ENCODE measurements at places on chromosomes 1 and 21. TPM values are rescaled to one million over a fixed set of nuclear protein-coding genes. Genes with fewer than 3 reads are reported as not detected.

Gene TDRD5
- polyA plus RNA-seq, result 0.55 TPM

DNA sequence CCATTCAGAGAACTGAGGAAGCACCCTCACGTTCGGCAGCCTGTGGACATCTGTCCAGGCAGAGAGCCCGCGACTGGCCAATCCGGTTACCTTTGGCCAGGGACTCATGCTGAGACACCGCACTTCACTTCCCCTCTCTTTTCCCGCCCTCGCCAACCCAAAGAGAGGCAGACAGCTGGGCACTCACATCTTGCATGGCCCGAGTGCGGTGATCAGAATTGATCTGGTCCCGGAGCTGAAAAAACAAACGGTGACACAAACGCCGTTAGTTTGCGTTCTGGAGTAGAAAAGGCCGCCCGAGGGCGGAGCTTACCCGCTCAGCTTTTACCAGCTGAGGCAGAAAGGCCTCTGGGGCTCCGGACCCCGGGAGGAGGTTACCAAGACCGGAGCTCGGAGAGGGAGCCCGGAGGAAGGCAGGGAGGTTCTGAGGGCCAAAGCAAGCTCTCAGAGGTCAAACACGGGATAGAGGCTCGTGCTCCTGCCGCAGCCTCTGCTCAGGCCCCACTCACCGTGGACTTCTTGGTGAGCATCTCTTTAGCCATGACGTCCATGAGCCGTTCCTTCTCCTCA lies 376 bp downstream of the SF3A3 start:
- peak; percentile 70 for DNase-seq

GRCh38 chr1:150249936-150250335 lies 7.6 kb upstream of the CA14 start:
- DNase-seq, result no peak

- DNase-seq, result peak; percentile 66
Observed at GRCh38 chr1:1082776-1083415, 8.8 kb upstream of the RNF223 start.

Gene FAM110D
- 1.1 TPM for polyA plus RNA-seq

Gene KRTAP13-1
- polyA plus RNA-seq, result not detected

Gene GPR52
- polyA plus RNA-seq, result not detected
